Kidney (tissue), 22 donors: ENCODE measurements at places on chromosomes 3 and 15. TPM values are rescaled to one million over a fixed set of nuclear protein-coding genes. Genes with fewer than 3 reads are reported as not detected.

GAP43 gene
- total RNA-seq: 0.19 TPM

NANOGP8 gene
- 1.3 TPM for total RNA-seq

AADACL2 gene
- total RNA-seq: not detected

LAMB2 gene
- total RNA-seq: 444 TPM

POPDC2 gene
- total RNA-seq: 3.2 TPM

GOLGA8K gene
- 1.6 TPM for total RNA-seq

TRH gene
- not detected for total RNA-seq

P2RY14 gene
- total RNA-seq: 2.4 TPM

PLCB2 gene
- total RNA-seq: 37.2 TPM

PAQR5 gene
- 51.3 TPM for total RNA-seq

CCR2 gene
- 8.1 TPM for total RNA-seq

CDCP1 gene
- 39.6 TPM for total RNA-seq
